NCI-H774 (cell line): ENCODE measurements at places on chromosomes 2 and 18.
A peak's percentile ranks its signal among the peaks of the same experiment; 100 is the strongest.

DNA sequence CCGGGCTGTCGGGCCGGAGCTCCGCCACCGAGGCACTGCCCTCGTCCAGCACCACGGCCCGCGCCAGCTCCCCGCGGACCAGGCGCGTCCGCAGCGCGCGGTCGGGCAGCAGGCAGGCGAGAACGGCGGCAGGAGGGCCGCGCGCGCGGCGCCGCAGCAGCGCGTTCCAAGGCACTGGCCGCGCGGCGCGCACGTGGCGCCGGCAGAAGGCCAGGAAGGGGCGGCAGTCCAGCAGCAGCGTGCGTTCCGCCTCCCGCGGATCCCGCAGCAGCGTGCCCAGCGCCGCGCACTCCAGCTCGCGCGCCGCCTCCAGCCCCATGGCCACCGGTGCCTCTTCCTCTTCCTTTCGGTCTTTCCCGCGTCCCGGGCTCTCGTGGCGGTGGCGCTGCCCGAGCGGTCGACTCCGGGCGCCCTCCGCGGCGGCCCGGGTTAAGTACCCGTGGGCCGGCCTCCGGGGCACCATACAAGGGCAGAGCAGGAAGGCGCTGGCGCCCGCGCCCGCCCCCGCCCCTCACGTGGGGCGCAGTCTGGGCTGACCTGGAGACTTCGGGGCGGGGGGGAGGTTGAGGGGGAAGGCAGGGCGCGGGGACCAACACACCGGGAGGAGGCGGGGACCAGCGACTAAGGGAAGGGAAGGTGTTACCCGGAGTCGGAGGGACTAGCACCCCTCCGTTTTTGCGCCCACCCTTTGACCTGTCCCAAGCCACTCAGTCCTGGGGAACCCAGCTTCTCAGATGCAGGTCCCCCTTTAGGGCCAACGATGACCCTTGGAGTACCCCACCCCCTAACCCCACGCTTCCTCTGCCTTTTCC lies at the start of gene DUSP2:
Gene DUSP2, minus strand, starts transcription at position 405 of the 812 bp plus-strand sequence. Its CDS starts 86 bp downstream, at position 319.
- DNase-seq = peak; percentile 52

- no peak for DNase-seq
Observed at GRCh38 chr2:42999391-42999841, 207.0 kb upstream of the HAAO start.

GRCh38 chr2:183035954-183036669 lies 2.1 kb downstream of the NCKAP1 start:
- no peak for DNase-seq

DNA sequence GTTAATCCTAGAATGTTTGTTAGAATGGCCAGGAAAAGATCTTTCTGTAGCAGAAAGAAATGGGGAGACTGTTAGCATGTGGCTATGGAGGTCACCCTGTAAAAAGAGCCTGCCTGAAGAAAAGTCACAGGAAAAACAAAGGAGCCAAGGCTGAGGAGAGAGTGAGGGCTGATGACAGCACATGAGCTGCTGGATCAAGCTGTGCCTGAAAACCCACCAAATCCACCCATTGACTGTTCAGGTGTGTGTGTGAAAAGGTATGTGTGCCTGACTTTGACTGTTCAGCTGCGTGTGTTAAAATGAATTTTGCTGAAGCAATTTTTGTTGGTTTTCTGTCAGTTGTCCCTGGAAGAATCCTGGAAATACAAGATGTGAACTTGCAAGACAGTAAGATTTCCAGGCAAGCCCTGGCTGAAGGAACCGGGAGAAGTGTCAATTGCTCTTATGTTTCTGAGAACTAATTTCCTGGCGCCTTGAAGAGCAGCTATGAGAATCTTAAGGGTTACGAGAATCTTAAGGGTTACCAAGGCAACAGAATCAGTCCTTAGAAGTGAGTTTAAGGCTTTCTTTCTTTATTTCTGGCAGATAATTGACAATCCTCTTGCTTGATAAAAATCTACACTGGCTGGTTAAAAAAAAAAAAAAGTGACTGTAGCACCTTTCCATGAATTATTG lies 73.0 kb upstream of the LGALSL start:
- DNase-seq = no peak

- DNase-seq = no peak
Observed at GRCh38 chr2:238727585-238728329, 120.1 kb upstream of the TWIST2 start.

GRCh38 chr18:7470101-7470500 lies 97.0 kb upstream of the PTPRM start:
- DNase-seq = no peak

GRCh38 chr18:24397131-24397693 lies 412 bp downstream of the OSBPL1A start:
- peak; percentile 58 for DNase-seq

DNA sequence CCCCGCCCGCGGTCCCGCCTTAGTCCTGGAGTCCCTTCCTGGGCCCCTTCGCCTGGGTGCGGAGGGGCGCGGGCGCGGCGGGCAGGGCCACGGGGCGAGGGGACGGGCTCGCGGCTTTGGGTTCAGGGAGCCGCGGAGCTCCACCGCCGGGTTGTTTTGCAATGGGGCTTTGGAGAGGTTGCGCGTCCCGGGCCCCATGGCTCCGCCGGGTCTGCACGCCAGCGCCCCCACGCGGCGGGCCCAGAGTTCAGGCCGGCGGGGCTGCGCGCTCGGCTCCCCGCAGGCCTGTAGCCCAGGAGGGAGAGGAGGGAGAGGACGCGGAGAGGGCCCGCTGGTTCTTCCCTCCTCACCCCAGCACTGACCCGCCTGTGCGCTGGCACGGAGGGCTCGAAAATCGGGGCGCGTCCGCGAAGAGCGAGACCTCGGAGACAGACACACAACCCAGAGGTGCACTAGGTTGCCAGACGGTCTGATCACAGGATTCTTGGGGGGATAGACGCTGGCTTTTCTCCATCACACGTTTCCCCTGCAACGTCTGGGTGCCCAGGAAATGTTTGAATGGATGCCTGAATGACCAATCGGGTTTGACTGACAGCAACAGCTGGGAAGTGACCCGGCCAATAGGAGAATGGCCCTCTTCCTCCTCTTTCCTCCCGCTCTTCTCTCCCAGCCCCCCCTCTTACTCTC lies 4.9 kb upstream of the SIX2 start:
- peak; percentile 52 for DNase-seq

DNA sequence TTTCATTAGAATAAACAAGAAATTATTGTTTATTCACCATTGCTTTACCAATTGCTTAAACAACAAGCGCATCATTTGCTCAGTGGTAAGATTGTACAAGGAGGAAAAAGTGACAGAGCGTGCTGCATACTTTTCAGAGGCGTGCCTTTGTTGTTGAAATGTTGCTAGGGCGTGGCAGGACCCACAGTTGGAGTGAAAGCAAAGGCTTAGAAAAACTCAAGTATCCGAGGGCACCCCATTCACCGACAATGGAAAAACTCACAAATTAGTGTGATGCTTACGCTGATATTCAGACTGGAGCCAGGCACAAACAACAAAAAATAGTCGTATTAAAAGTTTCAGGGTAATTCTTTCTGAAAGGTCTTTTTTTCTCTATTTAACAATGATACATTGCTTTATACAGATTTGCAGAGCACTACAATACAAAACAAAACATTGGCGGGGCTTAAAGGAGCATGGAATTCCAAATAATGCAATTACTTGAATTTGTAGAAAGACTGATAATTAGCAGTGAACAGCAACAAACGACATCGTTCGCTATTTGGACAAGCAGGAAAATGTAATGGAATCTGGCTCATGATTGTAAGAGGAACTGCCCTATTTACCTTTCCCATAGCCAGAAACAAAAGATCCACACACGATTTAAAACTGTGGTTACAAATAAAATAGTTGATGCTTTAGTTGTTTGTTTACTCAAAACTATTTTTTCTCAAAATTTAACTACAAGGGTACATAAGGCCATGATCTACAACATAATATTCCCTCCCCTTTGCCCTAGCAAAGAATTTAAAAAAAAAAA lies 37.8 kb upstream of the RTTN start:
- DNase-seq = no peak

DNA sequence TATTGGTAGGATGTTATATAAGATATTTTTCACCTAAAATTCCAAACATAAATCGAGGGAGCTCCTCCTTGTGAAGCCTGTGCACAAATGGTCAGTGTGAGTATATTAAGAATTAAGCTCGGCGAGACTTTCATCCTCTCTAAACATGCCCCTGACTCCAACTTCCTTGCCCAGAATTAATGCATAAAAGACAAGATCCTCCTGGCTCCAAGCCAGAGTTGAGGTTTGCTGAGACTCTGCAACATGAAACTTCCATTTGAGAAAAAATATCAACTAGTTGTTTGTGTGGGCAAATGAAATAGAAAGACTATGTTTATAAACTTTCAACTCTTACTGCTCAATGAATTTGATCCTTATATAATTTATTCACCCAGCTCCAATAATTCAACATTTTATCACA lies 68.1 kb downstream of the CCDC178 start:
- no peak for DNase-seq

DNA sequence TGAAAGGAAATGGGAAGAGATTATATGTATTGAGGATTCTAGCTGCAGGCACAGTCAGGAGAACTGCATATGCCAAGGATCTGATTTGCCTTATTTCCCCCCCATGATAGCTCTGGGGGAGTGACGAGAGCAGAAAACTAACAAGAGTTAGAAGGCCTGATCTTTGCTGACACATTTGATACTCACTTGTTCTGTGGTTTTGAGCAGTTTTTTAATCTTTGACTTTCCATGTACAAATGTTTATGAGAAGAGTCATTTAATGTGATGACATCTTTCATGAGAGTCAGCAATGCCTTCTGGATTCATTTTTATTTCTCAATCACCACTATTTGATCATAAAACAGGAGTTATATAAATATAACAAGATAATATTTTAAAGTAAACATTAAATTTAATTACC lies 12.7 kb upstream of the SERPINB7 start:
- no peak for DNase-seq
